ENCODE measurements at places on chromosomes 6 and 20.
A peak's percentile ranks its signal among the peaks of the same experiment; 100 is the strongest.

- no peak for DNase-seq
Measured at GRCh38 chr6:49305010-49305409, 158.0 kb downstream of the MMUT start.

DNA sequence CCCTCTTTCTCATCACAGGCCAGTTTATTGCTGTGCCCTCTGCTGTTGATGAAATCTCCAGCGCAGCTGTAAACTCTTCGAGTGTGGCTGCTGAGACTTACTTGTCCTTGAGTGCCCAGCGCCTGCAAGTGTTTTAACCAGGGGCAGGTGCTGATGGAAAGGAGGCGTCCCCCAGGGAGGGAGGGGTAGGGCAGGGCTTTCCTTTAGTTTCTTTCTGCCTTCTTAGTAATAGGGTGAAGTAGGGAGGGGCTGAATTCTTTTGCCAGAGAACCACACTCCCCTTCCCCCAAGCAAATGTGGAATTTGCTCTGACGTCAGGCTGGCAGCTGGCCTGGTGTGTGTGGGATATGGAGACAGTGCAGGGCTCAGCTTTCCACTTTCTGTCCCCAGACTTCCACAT lies 61.2 kb downstream of the IGF2R start:
- DNase-seq = no peak

DNA sequence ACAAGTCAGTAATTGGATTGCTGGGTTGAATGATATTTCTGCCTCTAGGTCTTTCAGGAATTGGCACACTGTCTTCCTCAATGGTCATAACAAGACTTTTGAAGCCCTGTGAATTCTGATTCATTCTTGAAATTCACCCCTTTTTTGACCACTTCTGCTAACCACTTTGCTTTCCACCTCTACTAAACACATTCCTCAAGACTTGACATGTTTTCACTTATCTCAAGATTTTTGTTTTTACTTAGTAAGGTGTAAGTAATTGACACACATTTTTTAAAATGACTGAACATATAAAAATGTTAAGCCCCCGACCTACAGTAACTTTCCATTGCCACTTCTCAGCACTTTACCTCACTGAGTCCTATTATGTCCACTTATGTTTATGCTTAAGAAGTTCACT lies 239.1 kb downstream of the GRM1 start:
- no peak for DNase-seq

- no peak for DNase-seq
Measured at GRCh38 chr20:3247638-3248037, 8.6 kb upstream of the SLC4A11 start.

- no peak for DNase-seq
Measured at GRCh38 chr20:32135983-32136515, 26.5 kb downstream of the TM9SF4 start.

GRCh38 chr6:52496631-52497030 lies 76.5 kb downstream of the EFHC1 start:
- no peak for DNase-seq

GRCh38 chr20:2124564-2125213 lies 23.1 kb downstream of the STK35 start:
- DNase-seq = no peak

DNA sequence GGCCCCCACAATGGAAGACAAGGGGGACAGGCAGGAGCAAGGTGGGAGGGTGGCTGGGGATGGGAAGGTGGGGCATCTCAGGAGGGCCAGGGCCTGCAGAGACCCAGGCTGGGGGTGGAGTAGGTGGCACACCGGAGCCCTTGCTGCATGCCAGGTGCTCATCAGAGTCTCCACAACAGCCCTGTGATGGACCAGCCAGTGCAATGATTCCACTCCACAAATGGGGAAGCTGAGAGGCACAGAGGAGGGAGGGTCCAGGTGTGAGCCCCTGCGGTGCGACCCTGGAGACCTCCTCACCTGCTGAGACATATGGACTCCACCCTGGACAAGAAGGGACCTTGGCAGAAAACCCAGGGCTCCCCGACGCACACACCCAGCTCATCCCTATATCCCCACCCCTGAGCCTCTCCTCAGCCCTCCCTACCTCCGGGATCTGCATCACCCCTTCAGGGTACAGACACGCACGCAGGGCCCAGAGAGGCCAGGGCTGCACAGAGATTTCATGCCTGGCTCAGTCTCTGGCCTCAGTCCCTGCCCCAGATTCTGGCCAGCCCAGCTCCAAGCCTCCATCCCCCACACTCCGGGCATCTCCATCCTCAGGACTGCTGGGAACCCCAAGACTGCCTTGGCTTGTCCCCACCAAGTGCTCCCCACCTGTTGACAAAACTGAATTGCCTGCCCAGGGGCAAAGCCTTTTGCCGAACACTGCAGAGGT lies 7.1 kb upstream of the GRM4 start:
- DNase-seq = no peak

DNA sequence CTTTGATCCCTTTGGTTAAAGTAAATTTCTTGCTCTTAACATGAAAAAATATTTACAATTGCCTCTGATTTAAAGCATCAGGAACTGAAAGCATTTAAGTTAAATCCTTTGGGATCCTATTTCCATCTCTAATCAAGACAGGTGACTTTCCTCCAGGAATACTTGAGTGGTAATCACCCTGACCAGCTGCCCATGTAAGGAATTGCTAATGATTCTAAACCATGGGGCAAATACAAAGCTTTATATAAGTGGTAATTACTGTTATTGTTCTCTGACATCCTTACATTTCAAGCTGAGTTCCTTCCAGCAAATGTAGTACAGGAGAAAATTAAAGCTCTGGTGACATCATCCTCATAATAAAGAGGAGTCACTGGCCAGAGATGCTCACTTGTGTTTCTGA lies 100.6 kb downstream of the CRYBG1 start:
- DNase-seq = no peak

- no peak for DNase-seq
Measured at GRCh38 chr20:45300961-45301360, 5.7 kb upstream of the RBPJL start.

GRCh38 chr6:4192173-4192572 lies 56.8 kb upstream of the ECI2 start:
- no peak for DNase-seq

GRCh38 chr20:2751878-2752566 lies 48.4 kb downstream of the CPXM1 start:
- DNase-seq = peak; percentile 46

DNA sequence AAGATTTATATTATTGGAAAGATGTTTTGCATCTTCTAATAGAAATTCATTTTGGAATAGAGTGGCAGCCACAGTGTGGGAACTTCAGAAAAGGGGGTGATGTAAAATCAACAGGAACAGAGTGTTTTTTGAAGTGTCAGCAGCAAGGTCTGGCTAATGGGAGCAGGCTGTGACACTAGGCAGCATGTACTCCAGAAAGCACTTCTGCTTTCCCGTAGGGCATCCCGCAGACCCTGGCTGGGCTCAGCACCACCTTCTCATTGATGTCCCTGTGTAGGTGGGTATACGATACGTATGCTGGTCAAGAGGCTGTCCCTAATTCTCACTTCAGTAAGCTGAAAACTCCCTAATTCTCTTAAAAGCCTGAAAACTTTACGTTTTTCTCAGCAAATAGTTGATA lies 74.7 kb downstream of the EYA4 start:
- no peak for DNase-seq

DNA sequence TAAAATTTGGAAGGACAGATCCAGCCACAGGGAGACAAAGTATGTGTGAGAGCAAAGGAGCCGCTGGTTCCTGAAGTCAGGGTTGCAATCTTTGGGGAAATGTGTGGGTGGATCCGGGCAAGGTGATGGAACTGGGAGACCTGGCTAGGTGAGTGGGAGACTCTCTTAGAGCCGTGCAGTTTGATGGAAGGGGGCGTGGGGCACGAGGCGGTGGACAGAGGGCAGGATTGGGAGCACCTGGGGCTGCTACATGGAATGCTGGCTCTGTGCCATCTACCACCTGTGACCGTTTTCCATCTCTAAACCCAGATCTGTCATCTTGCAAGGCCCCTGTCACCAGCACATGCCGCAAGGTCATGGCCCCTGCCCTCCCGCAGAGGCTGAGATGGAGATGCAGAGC lies 268.4 kb downstream of the SMOC2 start:
- no peak for DNase-seq

GRCh38 chr6:34146801-34147592 lies 1.1 kb upstream of the GRM4 start:
- no peak for DNase-seq

DNA sequence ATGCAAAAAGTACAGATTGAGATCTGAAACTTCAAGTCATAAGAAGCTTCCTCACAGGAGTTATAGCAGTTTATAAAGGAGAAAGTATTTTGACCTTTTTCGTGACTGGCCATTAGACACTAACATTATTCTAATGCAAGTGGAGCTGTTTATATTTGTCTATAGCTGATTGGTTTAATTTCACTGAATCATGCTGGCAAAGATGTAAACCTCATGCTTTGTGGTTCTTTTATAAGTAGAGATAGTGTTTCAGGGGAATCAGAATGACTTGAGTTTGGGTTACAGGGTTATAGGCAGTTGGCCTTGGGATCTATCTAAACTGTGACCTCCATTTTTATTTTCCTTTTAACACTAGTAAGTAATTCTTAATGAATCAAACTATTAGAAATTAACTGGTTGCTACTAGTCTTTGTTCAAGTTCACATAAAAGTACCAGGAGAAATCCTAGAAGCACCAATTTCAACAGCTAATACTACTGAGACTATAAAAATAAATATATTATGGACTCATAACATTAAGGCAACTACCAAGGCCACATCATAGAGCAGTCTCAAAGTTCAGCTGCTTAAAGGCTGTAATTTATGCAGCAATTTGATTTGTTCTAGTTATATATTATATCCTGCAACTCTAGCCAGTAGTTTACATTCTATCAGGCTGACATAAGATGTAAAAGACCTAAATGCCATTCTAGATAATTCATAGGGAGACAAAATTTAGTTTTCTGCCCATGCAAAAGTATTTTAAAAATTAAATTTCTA lies 94.0 kb downstream of the RNGTT start:
- DNase-seq = no peak

DNA sequence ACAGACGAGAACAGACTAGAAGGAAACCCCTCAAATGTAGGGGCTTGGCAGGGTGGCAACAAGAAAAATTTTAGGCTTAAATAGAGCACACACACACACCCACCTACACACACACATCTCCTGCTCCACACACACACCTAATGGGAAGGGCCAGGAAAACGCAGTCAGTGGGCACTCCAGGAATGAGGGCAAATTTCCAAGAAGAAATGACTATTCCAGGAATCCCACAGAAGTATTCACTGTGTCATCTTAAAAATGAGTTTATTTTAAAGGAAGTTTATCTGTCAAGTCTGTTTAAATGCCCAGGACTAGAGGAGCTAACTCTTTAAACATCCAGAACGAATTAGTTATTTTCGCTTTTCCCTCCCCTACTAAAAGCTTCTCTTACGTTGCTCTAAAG lies 13.0 kb downstream of the ALDH8A1 start:
- DNase-seq = no peak

GRCh38 chr6:158437571-158437970 lies 122.3 kb upstream of the TMEM181 start:
- DNase-seq = no peak

- no peak for DNase-seq
Measured at GRCh38 chr6:50818673-50819072, at the start of gene TFAP2B. Gene TFAP2B, plus strand, starts transcription at chr6:50818871. Its CDS starts 21 bp downstream, at chr6:50818892.

DNA sequence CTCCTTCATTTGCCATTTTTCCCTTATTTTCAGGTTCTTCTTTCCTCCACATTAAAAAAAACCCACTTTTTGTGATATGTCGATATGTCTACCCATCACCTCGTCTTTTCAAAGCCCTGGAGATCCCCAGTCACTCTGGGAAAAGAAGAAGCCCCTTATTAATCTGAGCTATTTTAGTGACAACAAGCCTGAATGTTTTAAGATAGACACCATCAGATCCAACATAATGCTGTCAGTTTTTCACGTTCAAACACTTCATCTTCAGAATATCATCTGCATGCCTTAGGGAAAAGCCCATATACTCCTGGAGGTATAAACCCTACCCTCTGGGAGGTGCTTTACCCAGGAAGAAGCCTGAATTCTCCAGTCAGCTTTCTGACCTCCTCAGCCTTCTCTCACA lies 464.0 kb upstream of the CDH4 start:
- no peak for DNase-seq

DNA sequence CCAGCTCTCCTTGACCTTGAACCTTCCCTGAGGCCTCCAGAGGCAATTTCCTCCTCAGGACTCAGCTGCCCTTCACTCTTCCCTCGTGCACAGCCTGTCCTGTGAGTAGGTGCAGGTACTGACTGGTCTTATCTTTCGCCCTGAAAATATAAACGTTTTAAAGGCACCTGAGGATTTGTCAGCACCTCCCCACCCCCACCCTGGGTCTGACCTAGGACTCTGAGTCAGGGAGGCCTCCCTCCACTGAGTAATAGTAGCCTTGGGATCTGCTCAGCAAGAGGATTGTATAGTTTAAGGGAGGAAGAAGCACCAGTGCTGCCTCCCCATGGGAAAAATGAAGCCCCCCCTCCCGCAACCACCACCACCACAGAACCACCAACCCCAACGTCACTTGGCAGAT lies 54.6 kb downstream of the PPARD start:
- no peak for DNase-seq

GRCh38 chr6:87697581-87698546 lies 4.2 kb downstream of the AKIRIN2 start:
- no peak for DNase-seq

- no peak for DNase-seq
Measured at GRCh38 chr20:48196001-48196400, 410.7 kb upstream of the SULF2 start.

DNA sequence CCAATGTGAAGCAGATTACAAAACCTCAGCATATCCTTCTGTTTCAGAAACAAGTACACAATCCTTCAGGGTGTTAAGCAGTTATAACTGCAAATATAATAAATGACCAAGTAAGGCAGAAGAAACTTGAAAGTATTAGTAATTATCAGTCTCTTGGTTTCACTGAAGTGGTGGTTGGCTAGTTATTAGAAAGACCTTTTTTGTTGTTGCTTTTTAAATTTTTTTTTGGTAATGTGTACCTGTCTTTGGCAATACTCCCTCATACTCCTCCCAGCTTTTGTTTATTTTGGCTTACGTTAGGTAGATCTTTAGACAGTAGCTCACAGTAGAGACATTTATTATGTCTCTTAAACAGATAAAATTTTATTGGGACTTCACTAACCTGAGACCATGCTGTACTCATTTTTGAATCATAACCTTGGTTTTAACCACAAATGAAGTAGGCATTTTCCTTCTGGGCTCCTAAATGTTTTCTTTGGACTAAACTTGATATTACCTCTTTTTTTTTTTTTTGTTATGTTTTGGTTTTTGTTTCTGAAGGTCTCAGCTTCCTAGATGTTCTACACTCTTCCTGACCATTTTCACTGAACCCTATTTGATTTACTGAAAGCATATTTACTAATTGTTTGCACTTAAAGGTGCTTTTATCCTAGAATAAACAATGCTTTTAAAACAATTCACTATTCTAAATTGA lies 6.4 kb downstream of the CD2AP start:
- DNase-seq = no peak

DNA sequence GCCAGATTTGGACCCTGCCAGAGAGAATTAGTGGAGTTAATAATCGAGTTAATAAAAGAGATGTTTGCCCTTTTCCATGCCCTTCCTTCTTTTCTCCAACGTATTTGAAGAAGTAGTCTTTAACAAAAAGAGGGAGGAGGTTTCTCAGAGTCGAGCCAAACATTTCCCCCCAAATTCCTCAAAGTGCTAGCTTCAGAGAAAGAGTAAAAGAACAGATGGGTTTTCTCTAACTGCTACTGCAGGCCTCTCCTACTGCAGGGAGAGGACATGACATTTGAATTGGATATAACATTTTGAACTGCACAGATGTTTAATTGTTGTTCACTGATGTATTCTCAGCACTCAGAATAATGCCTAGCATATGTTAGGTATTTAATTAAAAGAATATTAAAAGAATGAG lies 25.5 kb downstream of the RWDD2A start:
- no peak for DNase-seq

Measured in T-helper 17 cell (primary cell).